ENCODE measurements at places on chromosomes 5 and 9.

DNA sequence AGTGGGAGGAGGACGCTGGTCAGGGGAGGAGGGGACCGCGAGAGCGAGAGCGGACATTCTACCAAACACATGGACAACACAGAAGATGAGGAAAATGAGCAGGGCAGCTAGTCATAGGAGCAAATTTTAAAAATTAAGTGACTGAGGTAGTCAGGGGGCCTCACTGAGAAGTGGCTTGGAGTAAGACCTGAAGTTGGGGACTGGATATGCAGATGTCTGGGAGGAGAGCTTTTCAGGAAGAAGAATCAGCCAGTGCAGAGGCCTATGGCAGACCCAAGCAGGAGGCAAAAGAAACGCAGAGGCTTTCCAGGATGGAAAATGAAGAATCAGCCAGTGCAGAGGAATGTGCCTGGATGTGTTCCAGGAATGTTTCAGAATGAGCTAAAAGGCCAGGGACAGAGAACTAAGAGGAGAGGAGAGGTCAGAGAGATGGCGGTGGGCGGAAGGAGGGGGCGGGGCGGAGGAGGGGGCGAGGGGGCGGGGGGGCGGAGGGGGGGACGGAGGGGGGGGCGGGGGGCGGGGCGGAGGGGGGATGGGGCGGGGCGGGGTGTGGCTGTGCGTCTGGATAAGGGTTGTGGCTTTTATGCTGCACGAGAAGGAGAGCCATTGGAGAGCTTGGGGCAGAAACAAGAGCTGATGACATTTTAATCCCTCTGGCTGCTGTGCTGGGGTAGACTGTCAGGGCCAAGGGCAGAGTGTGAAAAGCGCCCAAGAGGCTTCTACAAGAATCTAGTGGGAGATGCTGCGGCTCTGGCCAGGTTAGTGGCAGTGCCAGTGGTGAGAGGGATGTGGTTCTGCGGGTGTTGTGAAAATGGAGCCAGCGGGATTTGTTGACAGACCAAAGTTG lies 129.6 kb downstream of the KCNIP1 start:
- DNase-seq: no peak

DNA sequence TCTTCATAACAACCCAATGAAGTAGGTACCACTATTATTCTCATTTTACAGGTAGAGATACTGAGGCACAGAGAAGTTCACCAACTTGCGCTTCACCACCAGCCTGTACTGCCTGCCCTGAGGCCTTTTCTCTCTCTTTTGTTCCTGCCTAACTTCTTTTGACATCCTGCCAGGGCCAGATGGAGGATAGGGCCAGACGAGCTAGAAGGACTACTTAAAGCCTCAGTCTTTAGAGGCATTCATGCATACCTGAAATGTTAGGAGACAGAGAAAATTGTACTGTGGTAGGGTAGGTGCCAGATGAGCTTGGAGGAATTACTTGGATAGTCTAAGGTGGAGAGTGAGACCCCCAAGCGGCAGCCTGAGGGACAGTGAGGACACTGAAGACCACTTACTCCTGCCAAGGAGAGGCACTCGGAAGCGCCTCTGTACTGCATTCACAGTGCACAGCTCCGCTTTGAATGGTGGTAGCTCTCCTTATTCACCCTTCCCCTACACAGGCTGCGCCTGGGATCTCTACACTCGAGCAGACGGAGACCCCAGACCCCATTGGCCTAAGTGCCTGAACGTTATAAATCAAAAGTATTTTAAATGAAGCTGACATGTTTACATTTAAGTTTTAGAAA lies 6.2 kb upstream of the ORM1 start:
- DNase-seq: no peak

DNA sequence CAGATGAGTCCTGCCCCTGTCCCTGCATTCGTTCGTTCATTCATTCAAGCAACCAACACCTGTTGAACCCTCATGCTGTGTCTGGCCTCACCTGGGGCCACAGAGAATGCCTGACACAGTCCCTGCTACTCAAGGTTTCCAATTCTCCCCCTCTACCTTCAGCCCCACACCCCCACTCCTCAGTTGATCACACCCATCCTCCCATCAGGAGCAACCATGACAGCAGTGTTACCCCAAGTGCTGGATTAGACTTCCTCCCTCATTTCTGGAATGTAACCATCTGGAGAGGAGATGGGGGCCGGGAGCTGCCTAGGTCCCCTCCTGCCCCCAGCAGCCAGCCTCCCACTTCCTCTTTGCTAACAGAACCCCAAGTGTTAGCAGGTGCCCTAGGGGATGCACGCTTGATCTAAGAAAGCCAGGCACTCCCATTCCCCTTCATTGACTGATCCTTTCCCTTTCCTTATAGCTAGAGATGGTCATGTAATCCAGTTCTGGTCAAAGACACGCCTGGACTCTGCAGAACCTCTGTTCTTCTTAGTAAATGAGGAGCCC lies 57.2 kb downstream of the SMIM23 start:
- no peak for DNase-seq

DNA sequence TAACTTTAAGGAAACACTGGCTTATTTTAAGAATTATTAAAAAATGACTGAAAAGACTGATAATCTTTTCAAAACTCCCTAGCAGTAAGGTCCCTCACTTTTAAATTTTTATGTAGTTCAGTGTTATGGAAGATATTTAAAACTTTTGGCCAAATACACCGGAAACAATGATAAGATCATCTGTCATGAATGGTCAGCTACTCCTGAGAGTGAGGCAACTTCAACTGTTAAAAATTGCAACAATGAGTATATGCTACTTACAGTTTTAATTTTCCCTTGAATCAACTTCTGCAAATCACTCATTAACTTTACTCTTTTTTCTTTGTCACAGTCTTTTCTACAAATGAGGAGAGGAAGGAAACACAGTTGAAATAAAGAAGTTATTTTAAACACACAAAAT lies 10.8 kb downstream of the PUM3 start:
- DNase-seq: no peak

DNA sequence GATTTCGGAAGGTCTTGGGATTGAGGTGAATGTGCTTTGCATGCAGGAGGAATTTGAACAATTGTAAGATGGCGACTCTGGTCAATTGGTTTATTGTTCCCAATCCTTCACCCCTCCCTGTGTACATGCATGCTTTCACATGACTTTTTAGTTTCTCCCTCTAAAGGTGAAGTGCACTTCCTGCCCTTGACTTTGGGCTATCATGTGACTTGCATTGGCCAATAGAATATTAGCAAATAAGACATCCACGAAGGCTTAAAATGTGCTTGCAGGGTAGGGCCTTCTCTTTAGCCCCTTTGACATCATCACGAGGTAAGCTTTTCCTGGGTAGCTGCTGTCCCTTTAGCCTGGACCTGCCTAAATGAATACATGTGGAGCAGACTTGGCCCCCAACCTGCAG lies 8.1 kb upstream of the ZBTB43 start:
- no peak for DNase-seq

GRCh38 chr5:80406980-80407734 lies 707 bp upstream of the ZFYVE16 start:
- DNase-seq: no peak

GRCh38 chr5:29307478-29307877 lies 1886.0 kb upstream of the CDH6 start:
- no peak for DNase-seq

- DNase-seq: no peak
Measured at GRCh38 chr5:175353926-175354325, 90.1 kb downstream of the DRD1 start.

- DNase-seq: no peak
Measured at GRCh38 chr9:92328225-92328624, 2.5 kb downstream of the CENPP start.

GRCh38 chr9:24793787-24794186 lies 248.1 kb upstream of the IZUMO3 start:
- no peak for DNase-seq

GRCh38 chr5:132267166-132267739 lies 9.8 kb downstream of the PDLIM4 start:
- DNase-seq: no peak

- no peak for DNase-seq
Measured at GRCh38 chr9:1083325-1083913, 33.3 kb downstream of the DMRT2 start.

- no peak for DNase-seq
Measured at GRCh38 chr5:169707686-169708085, 70.6 kb downstream of the DOCK2 start.

GRCh38 chr5:157245476-157245875 lies 20.4 kb upstream of the CYFIP2 start:
- no peak for DNase-seq

DNA sequence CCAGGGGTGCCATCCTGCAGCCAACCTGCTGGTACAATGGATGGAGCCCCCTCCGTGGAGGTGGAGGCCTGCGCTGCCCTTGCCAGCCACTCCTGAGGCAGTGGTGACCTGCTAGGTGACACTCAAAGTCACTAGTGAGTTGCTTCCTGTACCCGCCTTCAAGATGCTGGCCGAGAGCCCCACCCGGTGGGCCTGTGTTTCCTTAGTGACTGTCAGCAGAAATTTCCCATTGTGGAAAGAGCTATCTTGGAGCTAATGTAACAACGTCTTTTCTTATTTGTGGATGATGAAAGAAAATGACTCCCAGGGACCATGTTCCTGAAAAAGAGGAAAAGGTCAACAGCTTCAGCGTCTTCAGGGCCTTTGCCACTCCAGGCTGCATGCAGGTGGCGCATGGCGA lies 117.0 kb upstream of the BOD1 start:
- no peak for DNase-seq

GRCh38 chr5:87541033-87541432 lies 128.3 kb upstream of the CCNH start:
- no peak for DNase-seq

DNA sequence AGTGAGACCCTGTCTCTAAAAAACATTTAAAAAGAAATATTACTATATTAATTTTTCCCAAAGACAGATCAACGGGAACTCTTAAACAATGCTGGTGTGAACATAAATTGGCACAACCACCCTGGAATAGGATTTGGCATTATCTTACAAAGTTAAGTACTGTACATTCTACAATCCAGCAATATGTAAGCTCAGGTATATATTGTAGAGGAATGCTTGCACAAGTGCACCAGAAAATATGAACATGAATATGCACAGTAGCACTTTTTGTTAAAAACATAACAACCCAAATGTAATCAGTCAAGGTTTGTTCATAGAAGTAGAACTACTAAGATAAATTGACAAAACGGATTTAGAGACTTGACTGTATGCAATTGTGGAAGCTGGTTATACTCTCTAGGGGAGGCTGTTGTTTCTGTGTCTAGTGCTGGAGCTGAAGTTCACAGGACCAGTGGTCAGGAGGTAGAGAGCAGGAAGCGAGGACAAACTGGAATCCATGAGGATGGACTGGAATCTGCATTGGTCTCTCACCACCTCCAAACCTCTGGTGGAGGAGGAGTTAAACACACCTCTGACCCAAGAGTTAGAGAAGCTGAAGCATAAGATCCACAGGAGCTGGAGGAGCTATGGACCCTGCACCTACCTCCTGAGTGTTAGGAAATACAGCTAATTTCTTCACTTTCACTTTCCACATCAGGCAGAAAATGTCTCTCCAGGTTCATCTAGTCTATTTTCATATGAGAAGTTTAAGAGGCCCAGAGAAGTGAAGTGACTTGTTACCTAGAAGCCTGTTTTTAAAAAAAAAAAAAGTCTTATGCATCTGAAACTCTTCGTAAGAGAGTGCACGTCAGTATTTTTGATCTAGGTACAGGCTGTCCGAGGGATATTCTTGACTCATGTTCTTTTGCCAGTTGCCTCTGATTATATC lies 20.3 kb upstream of the RIC1 start:
- no peak for DNase-seq

GRCh38 chr9:116574027-116574679 lies 113.0 kb upstream of the TRIM32 start:
- no peak for DNase-seq

- DNase-seq: no peak
Measured at GRCh38 chr5:31866166-31866565, 227.2 kb downstream of the PDZD2 start.

- DNase-seq: no peak
Measured at GRCh38 chr5:98268162-98268860, 505.2 kb upstream of the RGMB start.

DNA sequence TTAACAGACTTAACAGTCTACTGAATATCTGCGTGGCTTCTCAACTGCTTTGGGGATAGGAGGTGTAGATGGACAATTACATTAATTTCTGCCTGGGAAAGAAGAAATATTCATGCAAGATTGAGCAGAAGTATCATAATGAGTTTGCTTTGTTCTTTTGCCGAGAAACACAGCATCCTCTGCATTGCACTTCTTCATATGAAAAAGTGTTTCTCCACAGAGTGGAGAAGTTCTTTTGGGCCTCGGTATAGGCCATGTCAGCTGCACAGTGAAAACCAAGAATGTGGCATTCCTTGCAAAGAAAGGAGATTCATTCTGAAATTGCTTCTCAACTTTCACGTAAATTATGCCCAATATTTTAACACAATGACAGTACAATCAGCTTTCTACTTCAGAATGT lies 17.6 kb upstream of the SNX2 start:
- no peak for DNase-seq

- no peak for DNase-seq
Measured at GRCh38 chr9:114677418-114677817, 4.6 kb downstream of the TEX48 start.

- no peak for DNase-seq
Measured at GRCh38 chr5:120103495-120103894, 360.6 kb upstream of the PRR16 start.

GRCh38 chr5:160363211-160363610 lies 7.2 kb downstream of the C1QTNF2 start:
- DNase-seq: no peak

DNA sequence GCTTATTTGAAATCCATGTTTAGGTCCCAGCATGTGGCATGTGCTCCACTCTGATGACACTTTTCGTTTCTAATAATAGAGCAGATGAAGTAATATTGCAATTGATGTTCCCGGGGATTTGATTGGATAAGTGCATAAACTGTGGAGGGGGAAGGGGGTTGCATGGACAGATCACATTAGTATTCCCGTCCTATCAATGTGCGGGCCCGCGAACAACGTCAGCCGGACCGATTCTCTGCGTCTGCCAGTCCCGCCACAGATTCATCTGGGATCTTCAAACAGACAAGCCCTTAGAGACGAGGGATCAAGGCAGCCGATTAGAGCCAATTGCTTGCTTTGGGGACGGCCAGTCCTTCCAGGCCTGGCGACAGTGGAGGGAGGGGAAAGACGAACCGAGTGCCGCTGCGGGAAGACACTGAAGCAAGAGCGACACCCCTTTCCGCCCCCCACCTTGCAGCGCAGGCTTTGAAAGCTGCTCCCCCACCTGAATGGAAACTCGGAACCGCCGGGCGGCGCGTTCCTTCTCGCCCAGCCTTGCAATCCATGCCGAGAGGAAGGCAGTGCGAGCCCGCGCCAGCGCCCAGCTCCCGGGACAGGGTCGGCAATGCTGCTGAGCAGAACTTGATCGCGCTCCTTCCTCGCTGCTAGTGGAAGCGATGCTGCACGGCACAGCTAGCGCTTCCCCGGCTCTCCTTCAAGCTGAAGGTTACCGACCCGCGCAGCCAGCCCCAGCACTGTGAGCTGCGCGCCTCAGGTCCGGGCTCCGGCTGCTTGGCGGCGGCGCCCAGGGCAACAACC lies at the start of gene RGS7BP:
RGS7BP (plus strand) TSS at position 247 of the 798 bp plus-strand sequence. CDS start 610 bp downstream, outside the sequence.
- no peak for DNase-seq

- DNase-seq: no peak
Measured at GRCh38 chr9:8869812-8870211, 1070.2 kb upstream of the DMAC1 start.

- peak; percentile 46 for DNase-seq
Measured at GRCh38 chr5:140042643-140043507, at the start of gene NRG2. TSS of gene NRG2 (minus strand) at chr5:140043299.
